ENCODE measurements at places on chromosomes 5 and 9.

DNA sequence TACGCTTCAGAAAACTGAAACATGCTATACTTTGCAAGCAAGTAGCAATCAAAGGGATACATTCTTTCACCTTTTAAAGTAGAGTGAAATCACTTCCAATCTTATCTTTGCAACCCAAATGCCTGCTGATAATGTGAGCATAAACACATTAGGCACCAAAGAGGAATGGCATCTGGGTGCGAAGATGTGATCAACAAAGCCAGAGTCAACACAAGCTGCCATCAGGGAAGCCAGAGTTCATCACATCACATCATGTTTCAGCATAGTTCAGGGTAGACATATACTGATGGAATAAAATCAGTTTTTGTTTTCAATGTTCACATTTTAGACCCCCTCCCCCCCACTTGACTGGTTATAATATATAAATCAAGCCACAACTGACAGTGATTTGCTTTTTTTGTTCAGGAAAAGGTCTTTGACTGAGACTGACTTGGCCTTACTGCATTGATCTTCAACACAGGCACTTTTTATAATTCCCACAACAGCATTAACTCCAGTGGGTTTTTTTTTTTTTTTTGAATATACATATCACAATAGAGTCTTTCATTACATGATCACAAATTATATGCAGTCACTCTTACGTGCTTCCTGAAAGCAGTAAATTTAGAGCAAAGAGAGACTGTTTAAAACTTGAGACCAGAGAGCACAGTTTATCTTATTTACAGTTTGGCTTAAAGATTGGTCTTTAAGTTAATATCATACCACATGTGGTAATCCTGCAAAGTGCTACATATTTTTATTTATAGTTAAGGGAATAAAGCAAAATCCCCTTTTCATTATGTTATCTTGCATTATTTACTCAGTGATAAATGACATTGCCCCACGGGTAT is 20.3 kb downstream of the AOPEP start:
- DNase-seq, result no peak

DNA sequence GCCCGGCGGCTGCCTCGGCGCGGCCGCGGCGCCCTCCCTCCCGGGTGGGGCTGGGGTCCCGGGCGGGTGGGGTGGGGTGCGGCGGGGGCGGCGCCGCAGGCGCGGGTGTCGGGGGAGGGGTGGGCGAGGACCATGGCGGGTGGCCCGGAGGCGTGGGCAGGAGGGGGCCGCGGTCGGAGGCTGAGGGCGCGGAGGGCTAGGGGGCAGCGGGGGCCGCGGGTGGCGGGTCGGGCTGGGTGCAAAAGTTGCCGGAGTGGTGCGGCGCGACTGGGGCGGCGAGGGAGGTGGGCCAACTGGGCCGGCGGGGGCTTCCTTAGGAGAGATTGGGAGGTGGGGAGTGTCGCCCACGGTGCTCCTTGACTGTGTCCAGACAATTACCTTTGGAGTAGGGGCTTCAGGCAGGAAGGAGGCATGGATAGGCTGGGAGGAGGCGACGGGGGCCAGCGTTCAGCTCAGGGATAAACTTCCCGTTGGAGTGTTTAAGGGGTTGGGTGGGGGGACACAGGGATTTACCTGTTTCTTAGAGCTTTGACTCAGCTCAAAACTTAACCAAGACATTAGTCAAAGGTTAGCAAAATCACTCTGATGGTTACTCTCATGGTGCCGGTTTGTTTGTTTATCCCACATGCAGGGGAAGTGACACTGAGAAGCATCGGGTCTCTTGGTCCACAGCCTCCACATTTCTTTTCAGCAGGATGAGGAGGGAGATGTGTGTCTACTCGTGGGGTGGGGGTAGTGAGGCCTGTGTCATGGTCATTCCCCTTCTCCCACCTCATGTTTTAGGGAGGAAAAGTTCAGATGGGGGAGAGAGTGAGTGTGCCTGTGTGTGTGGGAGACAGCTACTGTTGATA is 859 bp downstream of the CSNK1G3 start:
- no peak for DNase-seq

DNA sequence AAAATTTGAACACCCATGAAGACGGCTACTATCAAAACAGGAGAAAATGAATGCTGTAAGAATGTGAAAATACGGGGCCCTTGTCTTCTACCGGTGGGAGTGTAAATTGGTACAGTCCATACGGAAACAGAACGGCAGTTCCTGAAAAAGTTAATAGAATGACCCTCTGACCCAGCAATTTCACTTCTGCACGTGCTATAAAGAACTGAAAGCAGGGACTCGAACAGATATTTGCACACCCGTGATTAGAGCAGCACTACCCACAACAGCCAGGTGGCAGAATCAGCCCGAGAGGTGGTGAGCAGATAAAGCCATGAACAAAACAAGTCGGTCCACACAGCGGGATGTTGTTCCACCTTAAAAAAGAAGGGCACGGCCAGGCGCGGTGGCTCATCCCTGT is 22.6 kb upstream of the SLC12A7 start:
- DNase-seq, result no peak

DNA sequence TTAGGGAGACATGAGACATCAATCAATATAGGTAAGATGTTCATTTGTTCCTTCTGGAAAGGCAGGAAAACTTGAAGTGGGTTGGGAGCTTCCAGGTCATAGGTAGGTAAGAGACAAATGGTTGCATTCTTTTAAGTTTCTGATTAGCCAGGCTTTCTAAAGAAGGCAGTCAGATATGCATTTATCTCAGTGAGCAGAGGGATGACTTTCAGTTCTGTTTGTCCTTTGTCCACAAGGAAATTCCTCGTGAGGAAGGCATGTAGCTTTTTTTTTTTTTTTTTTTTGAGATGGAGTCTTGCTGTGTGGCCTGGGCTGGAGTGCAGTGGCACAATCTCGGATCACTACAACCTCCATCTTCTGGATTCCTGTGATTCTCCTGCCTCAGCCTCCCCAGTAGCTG is 155.3 kb upstream of the ABCA1 start:
- no peak for DNase-seq

- no peak for DNase-seq
Measured at GRCh38 chr5:91956738-91957137, 573.6 kb upstream of the ARRDC3 start.

DNA sequence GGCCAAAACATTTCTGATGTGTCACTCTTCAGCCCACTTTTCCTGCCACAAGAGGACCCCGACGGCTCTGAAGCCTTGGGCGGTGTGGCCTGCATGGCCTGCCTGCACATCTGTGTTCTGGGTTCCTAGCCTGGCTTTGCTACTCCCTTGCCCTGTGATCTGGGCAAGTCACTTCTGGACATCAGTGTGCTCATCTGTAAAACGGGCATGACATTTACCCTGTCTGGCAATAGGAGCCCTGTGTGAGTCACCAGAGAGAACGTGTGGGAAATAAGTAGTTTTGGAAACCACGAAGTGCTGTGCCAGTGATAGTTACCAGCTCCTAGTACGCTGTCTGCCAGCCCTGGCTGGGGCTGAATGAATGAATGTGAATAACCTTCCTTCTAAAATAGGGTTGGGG is 90.8 kb downstream of the MACROH2A1 start:
- no peak for DNase-seq

DNA sequence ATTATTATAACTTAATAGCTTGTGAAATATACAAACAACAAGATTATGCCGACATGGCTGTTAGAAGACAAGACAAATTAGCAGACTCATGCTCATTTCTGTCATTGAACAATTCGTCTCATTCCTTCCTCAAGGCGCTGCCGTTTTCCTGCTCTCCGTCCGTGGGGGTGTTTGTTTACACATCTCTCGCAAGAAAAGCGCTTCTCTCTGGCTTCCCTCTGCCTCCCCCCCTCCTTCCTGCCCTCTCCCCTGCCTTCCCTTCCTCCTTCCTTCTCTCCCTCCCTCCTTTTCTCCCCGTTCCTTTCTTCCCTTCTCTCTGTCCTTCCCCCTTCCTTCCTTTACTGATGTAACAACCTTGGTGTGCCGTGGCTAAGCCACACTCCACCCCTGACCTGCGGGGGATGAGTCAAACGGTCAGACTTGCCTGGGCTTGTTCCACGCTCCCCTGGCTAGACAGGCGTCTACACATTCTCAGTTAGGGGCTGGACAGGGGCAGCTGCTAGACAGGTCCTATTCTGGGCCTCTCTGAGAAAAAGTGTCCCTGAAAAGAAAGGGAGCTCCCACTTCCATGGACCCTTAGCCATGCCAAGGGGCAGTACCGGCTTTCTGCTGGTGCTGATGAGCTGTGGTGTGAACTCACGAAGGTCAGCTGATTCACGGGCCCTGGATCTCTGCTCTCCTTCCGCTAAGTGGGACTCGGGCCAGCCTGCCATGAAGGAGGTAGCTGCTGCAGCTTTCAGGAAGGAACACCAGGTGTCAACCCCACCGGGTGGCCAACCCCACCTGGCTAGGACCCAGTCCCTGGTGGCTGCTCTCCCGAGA is 32.0 kb upstream of the SPTLC1 start:
- DNase-seq, result no peak

GRCh38 chr5:149486726-149487635 is 64.3 kb downstream of the CSNK1A1 start:
- DNase-seq, result no peak

GRCh38 chr9:129434187-129434586 is 186.7 kb downstream of the C9orf50 start:
- DNase-seq, result no peak

DNA sequence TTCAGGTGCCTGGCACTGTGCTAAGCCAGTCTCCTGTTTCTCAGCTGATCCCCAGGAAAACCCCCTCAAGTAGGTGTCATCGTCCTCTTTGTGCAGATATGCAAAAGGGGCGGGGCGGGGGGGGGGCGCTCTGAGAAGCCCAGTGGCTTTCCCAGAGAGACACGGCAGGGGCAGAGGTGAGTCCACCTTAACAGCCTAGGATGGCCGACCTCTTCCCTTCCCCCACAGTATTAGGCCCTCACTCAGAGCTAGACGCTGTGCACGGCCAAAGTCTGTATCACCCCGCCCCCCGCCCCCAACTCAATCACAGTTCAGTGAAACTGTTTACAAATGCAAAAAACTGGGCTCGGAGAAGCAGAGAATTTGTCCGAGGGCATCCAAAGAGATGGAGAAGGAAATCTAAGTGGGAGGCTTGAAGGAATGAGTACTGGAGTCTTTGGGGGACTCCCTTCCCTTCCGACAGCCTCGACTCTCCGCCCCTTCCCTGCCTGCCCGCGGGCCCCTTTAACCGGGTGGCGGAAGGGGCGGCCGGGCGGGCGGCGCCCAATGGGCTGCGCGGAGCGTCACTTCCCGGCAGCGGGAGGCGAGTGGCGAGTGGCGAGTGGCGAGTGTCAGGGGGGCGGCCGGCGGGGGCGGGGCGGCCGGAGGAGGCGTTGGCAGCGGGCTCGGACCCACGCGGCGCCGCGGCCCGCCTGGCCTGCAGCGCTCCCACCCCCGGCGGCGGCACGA is at the start of gene ERGIC1:
TSS of gene ERGIC1 (plus strand) at position 566 of the 729 bp plus-strand sequence. CDS start at position 729, 163 bp downstream.
- DNase-seq, result peak; percentile 57

DNA sequence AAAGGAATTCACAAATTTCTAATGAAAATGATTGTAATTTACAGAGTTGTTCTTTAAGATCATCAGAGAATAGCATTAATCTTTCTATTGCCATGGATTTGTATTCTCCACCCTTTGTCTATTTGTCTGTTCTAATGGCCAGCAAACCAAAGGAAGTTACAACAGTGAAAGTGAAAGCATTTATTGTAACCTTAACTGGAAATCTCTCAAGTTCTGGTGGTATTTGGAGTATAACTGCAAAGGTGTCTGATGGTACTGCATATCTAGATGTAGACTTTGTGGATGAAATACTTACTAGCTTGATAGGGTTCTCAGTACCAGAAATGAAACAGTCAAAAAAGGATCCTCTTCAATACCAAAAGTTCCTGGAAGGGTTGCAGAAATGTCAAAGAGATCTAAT is 21.7 kb downstream of the RMI1 start:
- DNase-seq, result no peak

- DNase-seq, result peak; percentile 89
Measured at GRCh38 chr5:43231977-43232376, 40.0 kb downstream of the NIM1K start.

GRCh38 chr9:127945942-127946341 is 8.3 kb upstream of the DPM2 start:
- DNase-seq, result no peak

- DNase-seq, result no peak
Measured at GRCh38 chr5:66551338-66551737, 44.9 kb upstream of the MAST4 start.

GRCh38 chr5:169099801-169100734 is 200.9 kb downstream of the SLIT3 start:
- DNase-seq, result no peak

DNA sequence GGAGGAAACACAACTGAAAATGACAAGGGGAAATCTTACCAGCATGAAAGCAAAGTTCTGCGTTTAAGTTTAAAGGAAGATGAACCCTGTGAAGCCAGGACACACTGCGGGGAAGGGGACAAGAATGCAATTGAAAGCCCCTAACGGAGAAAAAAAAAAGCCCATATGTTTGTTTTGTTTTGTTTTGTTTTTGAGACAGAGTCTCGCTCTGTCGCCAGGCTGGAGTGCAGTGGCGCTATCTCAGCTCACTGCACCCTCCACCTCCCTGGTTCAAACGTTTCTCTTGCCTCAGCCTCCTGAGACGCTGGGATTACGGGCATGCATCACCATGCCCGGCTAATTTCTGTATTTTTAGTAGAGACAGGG is 2.9 kb downstream of the STK10 start:
- DNase-seq, result no peak

GRCh38 chr5:56429110-56429561 is 196.0 kb upstream of the ANKRD55 start:
- DNase-seq, result no peak

DNA sequence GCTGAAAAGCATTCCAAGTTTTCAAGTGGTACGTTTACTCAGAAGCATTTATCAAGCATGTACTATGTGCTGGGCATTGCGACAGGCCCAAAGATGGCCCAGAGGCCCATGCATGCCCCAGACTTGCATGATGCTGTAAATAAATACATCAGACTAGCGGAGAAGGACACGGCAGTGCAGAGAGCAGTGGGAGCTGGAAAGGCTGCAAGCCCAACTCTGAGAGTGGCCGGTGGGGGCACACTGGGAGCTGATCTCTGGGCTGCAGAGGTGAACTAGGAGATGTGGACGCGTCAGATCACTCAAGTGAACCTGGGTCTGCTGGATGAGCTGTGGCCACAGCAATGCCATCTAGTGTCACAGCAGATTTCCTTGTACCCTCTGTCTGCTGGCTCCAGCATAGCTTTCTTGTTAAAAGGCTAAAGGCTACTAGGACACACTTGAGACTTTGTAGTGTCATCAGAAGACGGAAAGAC is 246.9 kb downstream of the FANCC start:
- no peak for DNase-seq

DNA sequence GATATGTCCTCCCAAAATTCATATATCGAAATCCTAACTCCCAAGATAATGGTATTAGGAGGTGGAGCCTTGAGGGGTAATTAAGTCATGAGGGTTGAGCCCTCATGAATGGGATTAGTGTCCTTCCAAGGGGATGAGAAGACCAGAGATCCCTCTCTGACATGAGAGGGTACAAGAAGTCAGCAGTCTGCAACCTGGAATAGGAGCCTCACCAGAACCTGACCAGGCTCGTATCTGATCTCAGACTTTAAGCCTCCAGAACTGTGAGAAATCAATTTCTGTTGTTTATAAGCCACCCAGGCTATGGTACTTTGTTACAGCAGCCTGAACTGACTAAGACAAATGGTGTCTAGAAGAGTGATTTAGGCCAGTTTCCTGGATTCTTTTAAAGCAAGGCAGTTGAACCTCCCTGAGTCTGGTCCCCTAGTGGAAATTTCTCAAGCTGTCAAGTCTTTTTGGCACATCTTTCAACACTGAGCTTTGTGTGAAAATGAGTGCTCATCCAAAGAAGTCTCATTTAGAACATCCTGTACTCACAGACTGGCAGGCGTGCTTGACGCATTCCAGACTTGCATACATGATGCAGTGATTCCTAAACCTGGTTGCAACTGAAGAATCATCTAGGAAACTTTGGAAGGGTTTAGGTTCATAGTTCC is 254.8 kb upstream of the PPP1R2B start:
- no peak for DNase-seq

Measured in NCI-H2029 (cell line).